ENCODE measurements at places on chromosomes 5 and 9. TPM values are rescaled to one million over a fixed set of nuclear protein-coding genes. Genes with fewer than 3 reads are reported as not detected.

AGXT2 gene
- total RNA-seq, result not detected

BTNL3 gene
- total RNA-seq, result not detected

COL23A1 gene
- total RNA-seq, result 0.04 TPM

CCDC171 gene
- total RNA-seq, result 1.1 TPM

PCDHA6 gene
- not detected for total RNA-seq

CXCL14 gene
- 0.44 TPM for total RNA-seq

RALGPS1 gene
- 1.2 TPM for total RNA-seq

All from foreskin keratinocyte (primary cell).